ENCODE measurements at places on chromosomes 11 and 22. TPM values are rescaled to one million over a fixed set of nuclear protein-coding genes. Genes with fewer than 3 reads are reported as not detected.

GGTLC3 gene
- not detected for total RNA-seq

CALCB gene
- 0.62 TPM for total RNA-seq

BATF2 gene
- total RNA-seq = not detected

DNA sequence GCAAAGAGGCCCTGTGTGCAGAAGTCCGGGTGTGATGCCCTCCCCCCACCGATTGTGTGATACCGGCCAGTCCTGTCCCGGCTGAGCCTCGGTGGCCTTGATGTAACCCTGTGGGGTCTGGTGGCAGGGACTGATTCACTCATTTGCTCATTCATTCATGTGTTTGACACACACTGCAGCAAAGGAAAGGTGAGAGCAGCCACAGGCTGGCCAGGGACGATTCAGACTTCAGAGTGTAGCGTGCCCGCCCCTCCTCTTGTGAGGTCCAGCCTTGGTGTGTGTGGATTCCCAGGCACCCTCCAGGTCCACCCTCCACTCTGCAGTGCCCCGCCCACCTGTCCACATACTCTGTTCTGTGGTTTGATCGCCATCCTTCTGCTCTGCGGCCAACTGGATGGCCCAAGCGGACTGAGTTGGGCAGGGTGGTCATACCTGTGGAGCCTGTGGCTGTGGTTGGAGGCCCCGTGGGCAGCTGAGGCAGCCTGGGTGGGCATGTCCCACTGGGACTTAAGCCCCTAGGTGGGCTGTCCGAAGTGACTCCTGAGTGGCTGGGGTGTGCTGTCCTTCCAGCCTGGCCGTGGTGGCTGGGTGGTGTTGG lies 58.0 kb upstream of the CCDC188 start:
- DNase-seq = no peak

- no peak for DNase-seq
Observed at GRCh38 chr11:70456921-70457532, 58.7 kb downstream of the CTTN start.

- DNase-seq = no peak
Observed at GRCh38 chr11:122663056-122663740, 7.7 kb downstream of the UBASH3B start.

DNA sequence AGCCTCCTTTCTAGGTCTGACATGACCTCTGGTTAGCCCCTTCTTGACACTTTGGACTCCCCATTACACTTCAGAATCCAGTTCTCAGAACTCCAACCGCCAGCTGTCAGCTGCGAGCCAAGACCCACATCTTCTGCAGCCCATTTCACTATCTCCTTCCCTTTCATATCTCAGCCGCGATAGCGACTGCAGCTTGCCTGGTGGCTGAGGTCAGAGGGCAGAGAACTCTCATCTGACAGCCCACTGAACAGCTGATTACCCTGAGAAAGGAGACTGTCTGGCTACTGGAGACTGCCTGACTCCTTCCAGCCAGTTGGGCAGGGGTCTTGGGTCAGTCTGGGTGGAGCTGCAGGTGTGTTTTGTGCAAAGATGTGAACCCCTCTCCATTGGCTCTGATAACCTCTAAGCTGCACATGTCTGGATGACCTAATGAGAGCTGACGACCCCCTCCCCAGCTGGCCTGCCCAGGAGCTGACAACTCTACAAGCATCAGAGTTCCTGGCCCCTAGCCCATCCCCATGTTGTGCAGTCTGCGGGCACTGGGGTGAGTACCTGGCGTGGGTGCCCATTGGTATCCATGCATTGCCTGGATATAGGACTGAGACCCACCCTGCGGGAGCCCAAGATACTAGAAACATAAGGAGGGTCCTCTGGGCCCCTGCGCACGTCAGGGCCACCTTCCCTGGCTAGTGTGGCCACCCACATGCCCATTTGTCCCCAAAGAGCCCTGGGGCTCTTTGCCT lies 1.1 kb downstream of the CHRM1 start:
- no peak for DNase-seq

DNA sequence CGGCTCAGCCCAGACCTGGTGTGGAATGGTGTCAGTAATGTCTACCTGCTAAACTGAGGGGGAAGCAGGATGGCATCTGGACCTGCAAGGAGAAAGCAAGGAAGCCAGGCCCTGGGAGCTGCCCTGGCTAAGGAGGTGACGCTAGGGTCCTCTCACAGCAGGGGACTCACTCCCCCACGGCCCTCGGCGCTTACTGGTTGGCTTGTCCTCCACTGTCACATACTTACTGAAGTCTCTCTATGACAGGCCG lies 48.9 kb downstream of the TPBGL start:
- DNase-seq = no peak

DNA sequence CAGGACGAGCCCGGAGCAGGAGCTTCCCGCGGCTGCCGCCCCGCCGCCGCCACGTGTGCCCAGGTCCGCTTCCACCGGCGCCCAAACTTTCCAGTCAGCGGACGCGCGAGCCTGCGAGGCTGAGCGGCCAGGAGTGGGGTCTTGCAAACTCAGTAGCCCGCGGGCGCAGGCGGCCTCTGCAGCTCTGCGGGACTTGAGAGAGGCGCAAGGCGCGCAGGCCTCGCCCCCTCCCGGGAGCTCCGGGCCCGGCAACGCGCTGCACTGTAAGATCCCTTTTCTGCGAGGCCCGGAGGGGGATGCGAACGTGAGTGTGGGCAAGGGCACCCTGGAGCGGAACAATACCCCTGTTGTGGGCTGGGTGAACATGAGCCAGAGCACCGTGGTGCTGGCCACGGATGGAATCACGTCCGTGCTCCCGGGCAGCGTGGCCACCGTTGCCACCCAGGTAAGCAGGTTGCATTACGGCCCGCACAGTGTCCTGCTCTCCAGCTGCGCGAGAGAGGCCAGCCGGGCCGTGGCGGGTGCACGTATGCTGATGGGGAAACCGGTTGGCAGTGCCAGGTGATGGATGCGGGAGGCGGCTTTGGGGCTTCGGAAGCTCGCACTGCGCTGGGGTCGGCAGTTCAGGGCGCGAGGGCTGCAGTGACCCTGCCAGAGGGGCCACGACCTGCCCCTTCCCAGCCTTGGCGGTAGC lies 2.0 kb downstream of the SLC6A5 start:
- no peak for DNase-seq

DNA sequence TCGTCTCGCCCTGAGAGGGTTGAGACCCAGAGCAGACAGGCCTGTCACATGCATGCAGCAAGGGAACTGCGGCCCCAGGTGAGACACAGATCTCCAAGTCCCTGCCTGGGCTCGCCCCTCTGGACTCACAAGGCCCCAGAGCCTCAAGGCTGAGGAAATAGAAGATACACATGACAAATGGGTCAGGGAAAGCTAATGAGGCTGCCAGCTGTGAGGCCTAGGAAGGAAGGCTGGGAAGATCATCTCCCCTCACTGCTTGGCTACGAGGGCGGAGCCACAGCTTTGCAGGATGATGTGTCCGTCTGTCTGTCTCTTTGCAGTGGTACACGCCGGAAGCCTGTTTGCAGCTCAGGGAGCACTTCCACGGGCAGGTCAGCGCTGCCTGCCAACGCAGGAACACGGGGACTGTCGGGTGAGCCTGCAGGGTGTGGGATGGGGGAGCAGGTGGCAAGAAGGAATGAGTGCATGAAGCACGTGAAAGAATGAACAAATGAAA lies 4.5 kb downstream of the RAB36 start:
- no peak for DNase-seq

- DNase-seq = no peak
Observed at GRCh38 chr11:45322891-45323600, 36.9 kb upstream of the SYT13 start.

Measured in T-helper 17 cell (primary cell).